ENCODE measurements at places on chromosomes 5 and 9.

DNA sequence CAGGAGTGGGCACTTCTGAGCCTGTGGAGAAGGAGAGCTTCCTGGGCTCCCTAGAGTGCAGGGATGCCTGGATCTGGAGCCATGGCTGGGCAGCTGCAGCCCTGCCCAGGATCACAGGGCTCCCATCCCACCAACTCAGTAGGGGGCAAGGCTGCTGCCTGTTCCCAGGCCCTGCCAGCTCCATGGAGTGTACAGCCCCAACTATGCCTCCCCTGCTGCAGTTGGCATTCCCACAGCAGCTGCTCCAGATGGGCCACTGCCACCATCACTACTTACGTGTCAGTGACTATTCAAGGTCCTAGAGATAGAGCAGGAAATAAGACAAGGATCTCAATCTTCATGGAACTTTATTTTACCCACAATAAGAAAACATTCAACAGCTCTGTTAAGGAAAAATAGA, 107.1 kb upstream of the TNPO1 start:
- H3K27me3 ChIP-seq, result peaks cover 3% of the 10 kb centered on the region
- H3K4me3 ChIP-seq, result no peak overlapping the region
- no peak for DNase-seq
- no peaks in the 10 kb centered on the region for H3K36me3 ChIP-seq
- no peaks in the 10 kb centered on the region for H3K4me1 ChIP-seq

DNA sequence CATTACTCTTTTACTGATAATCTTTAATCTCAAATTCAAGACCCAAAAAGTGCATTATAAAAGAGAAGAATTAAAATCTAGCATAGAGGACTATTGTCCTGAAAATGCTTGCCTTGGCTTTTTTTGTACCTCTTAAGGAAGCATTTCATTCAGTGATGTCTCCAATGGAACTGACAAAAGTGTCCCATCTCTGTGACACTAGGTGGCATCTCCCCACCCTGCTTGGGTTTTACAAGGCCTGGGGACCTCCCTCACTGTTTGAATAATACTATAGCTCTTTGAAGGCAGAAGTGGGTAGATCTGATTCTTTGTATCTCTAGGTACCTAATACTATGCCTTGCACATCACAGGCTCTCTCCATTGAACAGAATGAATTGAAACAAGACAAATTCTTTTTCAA, 180.6 kb downstream of the EPB41L4A start:
- no peaks in the 10 kb centered on the region for H3K27me3 ChIP-seq
- H3K4me3 ChIP-seq, result no peak overlapping the region
- H3K27ac ChIP-seq, result no peak overlapping the region
- DNase-seq, result no peak
- no peaks in the 10 kb centered on the region for H3K4me1 ChIP-seq

DNA sequence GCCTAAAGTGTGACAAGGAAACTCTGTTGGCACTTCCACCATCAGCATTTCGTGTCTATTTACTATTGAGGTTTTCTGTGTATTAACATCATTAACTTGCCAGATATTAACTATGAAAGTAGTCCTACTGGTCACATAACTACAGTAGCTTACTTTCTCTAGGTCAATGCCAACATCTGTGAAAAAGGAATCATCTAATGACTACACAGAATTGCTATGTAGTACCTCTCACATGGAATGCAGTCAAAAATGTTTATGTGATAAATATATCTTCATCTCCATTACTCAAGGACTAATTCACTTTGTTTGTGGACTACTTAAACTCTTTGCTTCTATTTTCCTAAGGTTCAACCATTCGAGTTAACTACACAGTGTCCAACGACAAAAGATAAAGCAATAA, 2.1 kb downstream of the SCAI start:
- H3K4me3 ChIP-seq, result no peak overlapping the region
- no peak for DNase-seq
- H3K27me3 ChIP-seq, result no peaks in the 10 kb centered on the region
- H3K36me3 ChIP-seq, result peaks cover 8% of the 10 kb centered on the region
- no peak overlapping the region for H3K27ac ChIP-seq
- H3K4me1 ChIP-seq, result peaks cover 21% of the 10 kb centered on the region

DNA sequence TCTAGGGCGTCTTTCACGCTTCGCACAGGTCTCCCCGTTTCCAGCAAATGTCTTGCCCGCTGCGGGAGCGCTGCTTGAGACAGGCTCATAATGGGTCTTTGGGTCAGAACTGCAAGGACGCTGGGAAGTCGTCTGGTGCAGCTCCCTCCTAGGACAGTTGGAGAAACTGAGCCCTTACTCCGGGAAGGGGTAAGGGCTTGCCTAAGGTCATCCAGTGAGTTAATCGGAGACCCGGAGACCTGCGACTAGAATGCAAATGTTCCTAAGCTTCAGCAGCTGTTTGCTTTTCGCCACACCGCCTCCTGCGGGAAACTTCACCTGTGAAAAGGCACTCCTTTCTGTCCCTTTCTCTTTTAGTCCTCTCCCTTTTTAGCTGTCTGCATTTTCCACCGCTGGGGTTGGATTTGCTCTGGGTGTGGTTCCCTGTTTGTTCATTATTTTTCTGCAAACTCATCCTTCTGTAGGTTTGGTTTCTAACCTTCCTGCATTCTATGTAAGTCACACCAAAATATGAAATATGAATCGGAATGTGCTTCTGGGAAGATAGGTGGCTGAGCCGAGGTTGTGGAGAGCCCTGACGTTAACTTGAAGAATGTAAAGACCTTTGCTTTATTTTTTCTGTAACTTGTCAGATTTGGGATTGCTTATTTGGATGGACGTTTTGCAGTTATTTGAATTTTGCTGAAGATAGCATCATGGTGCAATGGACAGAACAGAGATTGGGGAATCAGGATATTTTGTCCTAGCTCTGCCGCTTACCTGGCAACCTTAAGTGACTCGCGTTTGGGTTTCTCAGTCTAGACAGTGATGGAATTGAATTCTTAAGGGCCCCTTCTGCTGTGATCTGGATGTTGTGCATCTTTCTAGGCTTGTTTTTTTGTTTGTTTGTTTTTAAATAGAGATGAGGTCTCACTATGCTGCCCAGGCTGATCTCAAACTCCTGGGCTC, 909 bp downstream of the SLC36A1 start:
- no peaks in the 10 kb centered on the region for H3K27me3 ChIP-seq
- peak; percentile 3 for DNase-seq
- H3K36me3 ChIP-seq, result no peaks in the 10 kb centered on the region
- peaks cover 18% of the 10 kb centered on the region for H3K4me1 ChIP-seq

- no peaks in the 10 kb centered on the region for H3K36me3 ChIP-seq
- H3K4me3 ChIP-seq, result no peak overlapping the region
- H3K4me1 ChIP-seq, result peaks cover 3% of the 10 kb centered on the region
- no peak for DNase-seq
- H3K27me3 ChIP-seq, result no peaks in the 10 kb centered on the region
Observed at GRCh38 chr9:2758898-2759510, 41.7 kb downstream of the KCNV2 start.

DNA sequence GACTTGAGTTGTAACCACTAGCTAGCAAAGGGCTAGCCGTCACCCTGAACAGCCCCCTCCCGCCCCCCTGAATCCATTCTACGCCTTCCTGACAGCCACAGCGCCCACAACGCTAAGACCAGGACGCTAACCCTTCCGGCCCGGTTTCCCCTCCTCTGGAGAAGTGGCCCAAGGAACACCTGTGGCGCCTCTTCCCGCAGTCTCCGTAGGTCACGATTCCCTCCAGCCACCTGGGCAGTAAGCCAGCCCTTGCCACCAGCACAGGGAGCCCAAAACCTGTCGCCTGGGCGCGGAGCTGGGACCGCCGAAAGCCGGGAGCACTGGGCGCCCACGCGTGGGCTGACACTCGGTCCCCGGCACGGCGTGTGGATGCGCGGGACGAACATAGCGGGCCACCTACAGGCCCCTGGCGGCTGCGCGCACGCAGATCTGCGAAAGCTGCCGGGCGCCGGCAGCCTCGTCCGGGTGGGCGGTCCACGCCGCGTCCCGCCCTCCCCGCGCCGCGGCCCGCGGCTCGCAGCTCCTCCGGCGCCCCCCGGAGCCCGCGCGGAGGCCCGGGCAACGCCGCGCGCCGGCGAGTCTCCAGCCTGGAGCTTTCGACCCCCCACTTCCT, 596 bp downstream of the IRF1 start:
- H3K27ac ChIP-seq, result peak overlapping the region; percentile 99
- peaks cover 75% of the 10 kb centered on the region for H3K4me1 ChIP-seq
- peak overlapping the region; percentile 98 for H3K4me3 ChIP-seq
- H3K36me3 ChIP-seq, result peaks cover 50% of the 10 kb centered on the region

- no peaks in the 10 kb centered on the region for H3K27me3 ChIP-seq
- H3K36me3 ChIP-seq, result no peaks in the 10 kb centered on the region
Observed at GRCh38 chr5:127941646-127942045, 141.9 kb upstream of the SLC12A2 start.

- no peaks in the 10 kb centered on the region for H3K27me3 ChIP-seq
- no peaks in the 10 kb centered on the region for H3K36me3 ChIP-seq
- H3K4me3 ChIP-seq, result no peak overlapping the region
- H3K27ac ChIP-seq, result no peak overlapping the region
- DNase-seq, result no peak
Observed at GRCh38 chr5:101626572-101626971, 669.5 kb downstream of the SLCO4C1 start.

- H3K36me3 ChIP-seq, result no peaks in the 10 kb centered on the region
- H3K4me1 ChIP-seq, result no peaks in the 10 kb centered on the region
- no peak overlapping the region for H3K4me3 ChIP-seq
- DNase-seq, result no peak
- H3K27me3 ChIP-seq, result peaks cover 4% of the 10 kb centered on the region
Observed at GRCh38 chr9:18333157-18333556, 140.8 kb upstream of the ADAMTSL1 start.

DNA sequence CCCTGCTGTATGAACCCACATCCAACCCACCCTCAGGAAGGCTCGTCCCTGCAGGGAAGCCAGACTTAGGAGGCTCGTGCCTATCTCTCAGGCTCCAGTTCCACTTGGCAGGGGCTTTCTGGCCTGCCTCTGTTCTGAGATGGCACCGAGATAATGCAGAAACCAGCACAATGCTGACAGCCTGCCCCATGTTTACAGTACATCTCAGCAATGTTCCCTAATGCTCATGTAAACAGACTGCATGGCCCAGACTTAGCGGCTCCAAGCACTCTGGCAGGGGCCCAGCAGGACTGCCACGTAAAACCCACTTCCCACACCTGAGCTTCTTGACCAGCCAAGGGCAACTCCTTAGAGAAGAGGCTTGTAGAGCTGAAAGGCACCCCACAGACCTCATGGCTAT, 499.5 kb upstream of the BRINP1 start:
- H3K4me3 ChIP-seq, result no peak overlapping the region
- H3K4me1 ChIP-seq, result no peaks in the 10 kb centered on the region
- DNase-seq, result no peak
- H3K27ac ChIP-seq, result no peak overlapping the region
- no peaks in the 10 kb centered on the region for H3K36me3 ChIP-seq

DNA sequence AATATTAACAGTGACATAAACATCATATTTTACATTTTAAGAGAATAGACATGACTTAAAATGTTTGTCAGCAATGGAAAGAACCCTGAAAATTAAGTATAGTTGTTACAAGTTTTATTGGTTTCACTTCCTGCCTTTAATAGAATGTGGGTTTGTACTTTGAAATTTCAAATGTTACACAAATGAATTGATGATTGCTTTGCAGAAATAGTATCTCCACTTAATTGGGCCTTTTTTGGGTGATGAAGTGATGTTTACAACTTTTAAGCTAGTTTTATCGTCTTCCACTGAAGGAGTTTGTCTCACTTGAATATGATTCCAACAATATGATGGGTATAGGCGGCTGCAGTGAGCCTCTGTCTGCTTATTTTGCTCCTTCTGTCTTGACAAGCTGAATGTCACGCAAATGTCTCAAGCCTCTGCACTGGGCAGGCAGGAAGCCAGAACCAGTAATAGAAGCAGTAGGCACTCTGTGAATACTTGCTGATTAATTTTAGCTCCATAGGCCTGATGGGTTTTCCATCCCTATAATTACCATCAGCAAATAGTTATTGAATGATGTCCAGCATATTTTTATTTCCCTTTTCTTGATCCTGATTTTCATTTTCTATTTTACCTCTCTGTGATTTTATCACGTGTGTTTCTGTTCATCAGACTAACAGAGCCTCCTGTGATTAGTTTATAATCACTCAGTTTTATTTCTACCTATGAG, 10.6 kb upstream of the NR3C1 start:
- H3K36me3 ChIP-seq, result no peaks in the 10 kb centered on the region
- no peak for DNase-seq
- peaks cover 11% of the 10 kb centered on the region for H3K4me1 ChIP-seq

DNA sequence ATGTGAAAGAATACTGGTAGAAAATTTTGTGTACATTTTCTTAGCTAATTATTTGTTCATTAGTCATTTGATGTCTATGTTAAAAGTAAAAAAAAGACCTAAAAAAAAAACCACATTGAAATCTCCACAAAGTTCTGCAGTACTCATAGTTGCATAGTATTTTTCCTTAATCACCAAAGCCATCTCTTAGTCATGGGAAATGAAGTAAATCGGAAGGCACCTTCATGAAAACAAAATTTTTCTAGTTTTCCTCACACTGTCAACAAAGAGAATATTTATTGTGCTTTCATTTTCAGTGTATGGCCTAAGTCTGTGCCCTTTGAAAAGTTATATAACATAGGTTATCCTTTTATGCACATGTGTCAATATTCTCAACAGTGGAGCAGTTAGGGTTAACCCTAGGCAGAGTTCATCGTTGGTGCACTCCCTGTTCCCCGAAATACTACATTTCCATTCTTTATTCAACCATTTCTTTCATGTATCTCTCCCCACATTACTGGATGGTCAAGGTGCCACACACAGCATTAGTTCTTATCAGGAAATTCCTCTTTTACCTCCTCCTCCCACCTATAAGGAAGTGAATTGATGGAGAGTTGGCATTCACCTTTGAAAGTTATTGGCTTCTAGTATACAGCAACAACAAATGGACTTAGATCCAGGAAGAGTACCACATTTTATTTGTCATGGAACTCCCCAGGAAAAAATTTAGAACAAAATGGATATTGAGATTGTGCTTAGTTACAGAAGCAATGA, 93.1 kb downstream of the NUDT12 start:
- H3K4me3 ChIP-seq, result no peak overlapping the region
- DNase-seq, result no peak
- H3K36me3 ChIP-seq, result no peaks in the 10 kb centered on the region
- H3K4me1 ChIP-seq, result no peaks in the 10 kb centered on the region

DNA sequence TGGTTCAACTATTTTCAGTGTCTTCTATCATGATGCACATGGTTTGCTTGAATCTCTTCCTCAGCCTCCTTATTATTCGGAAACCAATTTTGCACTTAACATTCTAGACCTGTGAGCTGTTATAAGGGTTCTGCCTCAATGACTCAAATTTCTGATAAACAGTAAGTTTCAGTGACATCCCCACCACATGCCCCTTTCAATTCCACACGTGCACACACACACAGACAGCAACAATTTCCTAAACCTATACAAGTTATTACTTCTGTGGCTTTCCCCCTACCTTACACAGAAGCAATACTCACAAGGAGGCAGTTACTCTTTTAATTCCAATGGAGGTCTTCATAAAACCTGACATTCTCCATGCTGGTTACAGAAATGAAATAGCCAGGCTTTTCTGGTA, 102.4 kb downstream of the ELAVL2 start:
- no peak overlapping the region for H3K27ac ChIP-seq
- no peaks in the 10 kb centered on the region for H3K27me3 ChIP-seq
- no peaks in the 10 kb centered on the region for H3K36me3 ChIP-seq
- H3K4me1 ChIP-seq, result no peaks in the 10 kb centered on the region
- no peak for DNase-seq
- no peak overlapping the region for H3K4me3 ChIP-seq

Measured in CD4-positive, alpha-beta T cell (primary cell).